ENCODE measurements at places on chromosomes 2 and 18. TPM values are rescaled to one million over a fixed set of nuclear protein-coding genes. Genes with fewer than 3 reads are reported as not detected.

- no peak for DNase-seq
These were observed 133.0 kb upstream of the SLC14A2 start for GRCh38 chr18:45482286-45482685.

GPR155 gene
- 3.6 TPM for total RNA-seq

NAPG gene
- 33.5 TPM for total RNA-seq

GRCh38 chr2:69634196-69634821, 9.2 kb downstream of the AAK1 start:
- DNase-seq = no peak

- no peak for DNase-seq
These were observed 14.3 kb upstream of the ODC1 start for GRCh38 chr2:10462178-10463083.

CLEC4F gene
- total RNA-seq = 0.79 TPM

- no peak for DNase-seq
These were observed 105.6 kb downstream of the TGFA start for GRCh38 chr2:70448041-70448440.

- peak; percentile 16 for DNase-seq
These were observed 1.1 kb upstream of the GAL3ST2 start for GRCh38 chr2:241775223-241776177.

- DNase-seq = peak; percentile 91
These were observed at the start of gene MAPRE3 for GRCh38 chr2:26970244-26970927. Gene MAPRE3 (plus strand): TSS chr2:26970637. CDS start chr2:27022219, 51,582 bp downstream.

PSTPIP2 gene
- 5.0 TPM for total RNA-seq
